ENCODE measurements at places on chromosomes 5 and 9.

DNA sequence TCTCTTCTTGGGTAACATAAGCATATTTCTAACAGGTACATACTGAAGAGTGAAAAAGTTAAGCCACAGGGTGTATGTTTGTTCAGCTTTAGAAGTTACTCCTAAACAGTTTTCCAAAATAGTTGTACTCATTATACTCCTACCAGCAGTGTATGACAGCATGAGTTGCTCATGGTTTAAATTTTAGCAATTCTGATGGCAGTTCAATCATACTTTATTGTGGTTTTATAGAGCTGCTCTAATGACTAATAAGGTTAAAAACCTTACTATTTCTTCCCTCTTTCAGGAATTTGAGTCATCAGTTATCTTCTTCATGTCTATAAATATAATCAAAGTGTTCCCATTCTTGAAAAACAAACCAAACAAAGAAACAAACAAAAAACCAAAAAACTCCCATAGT lies 81.5 kb downstream of the CAAP1 start:
- DNase-seq, result no peak

DNA sequence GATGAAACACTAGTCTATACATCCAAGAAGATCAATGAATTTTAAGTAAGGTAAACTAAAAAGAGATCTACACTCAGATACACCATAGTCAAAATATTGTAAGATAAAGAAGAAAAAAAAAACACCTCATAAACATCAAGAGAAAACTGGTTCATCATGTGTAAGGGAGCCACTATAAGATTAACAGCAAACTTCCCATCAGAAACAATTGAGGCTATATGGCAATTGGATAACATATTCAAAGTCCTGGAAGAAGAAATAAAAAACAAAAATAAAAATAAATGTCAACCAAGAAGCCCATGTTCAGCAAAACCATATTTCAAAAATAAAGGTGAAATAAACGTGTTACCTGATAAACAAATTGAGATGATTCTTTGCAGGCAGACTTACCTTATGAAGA lies 3.6 kb downstream of the OR13C8 start:
- DNase-seq, result no peak

DNA sequence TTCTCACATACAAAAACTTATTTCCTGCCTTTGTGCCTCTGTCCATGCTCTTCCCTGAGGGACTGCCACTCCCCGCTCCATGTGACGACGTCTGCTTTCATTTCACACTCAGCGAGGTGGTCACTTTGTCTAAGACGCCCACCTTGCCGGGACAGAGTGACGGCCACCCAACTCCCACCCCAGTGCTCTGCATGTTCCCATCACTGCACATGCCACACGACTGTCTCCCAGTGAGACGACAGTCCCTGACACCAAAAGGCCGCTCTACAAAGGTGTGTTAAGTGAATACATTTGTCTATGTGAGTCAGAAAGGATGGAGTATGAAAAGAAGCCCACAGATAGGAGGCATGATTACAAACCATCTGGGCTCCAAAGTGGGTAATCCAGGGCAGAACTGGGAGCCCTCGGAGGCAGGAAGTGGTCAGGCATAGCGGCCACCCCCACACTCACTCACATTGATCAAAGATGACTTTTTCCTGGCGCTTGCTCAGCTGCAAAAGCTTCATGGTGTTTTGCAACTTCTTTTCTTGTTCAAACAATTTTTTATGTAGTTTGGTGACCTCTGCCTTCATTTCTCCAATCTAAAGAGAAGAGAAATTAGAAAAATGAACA lies 185.8 kb downstream of the CDK5RAP2 start:
- no peak for DNase-seq

DNA sequence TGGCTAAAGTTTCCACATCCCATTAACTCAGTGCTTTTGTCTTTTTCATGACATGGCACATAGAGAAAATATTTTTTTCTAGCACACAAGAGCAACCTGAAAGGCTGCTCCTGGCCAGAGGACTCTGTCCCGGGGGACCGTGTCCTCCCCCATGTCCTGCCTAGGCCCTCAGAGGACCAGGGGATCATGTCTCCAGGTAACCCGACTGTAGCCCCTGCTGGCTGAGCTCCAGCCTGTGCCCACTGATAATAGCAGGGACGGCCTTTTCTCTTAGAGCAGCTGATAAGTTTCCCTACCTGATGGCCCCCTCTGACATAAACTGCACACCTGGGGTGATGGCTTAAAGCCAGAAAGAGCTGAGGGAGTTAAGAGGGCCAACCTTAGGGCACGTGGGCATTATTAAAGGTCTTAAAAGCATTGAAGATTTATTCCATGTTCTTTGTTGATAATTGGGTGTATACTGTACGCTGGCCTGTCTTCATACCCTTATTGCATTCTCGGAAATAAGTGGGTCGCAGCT lies 5.9 kb downstream of the HDHD3 start:
- DNase-seq, result no peak

- no peak for DNase-seq
These were observed 2.2 kb downstream of the ABHD17B start for GRCh38 chr9:71908825-71909224.

- no peak for DNase-seq
These were observed 1.3 kb upstream of the SLC2A8 start for GRCh38 chr9:127395497-127396252.

DNA sequence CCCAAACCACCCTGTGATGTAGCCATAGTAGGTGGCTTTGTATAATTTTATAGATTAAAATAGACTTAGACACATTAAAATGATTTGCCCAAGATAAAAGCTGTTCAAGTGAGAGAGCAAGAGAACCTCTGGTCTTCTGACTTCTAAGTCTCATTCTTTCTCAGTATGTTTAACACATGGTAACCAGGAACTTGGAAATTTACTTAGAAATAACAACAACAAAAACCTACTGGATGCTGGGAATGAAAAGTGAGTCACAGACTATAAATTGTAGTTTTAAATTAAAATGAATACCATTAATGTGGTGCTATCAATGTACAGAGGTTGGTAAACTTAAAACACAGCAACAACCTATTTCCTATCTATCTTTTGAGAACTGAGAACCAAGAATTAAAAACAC lies 30.4 kb downstream of the HMGCR start:
- DNase-seq, result no peak

DNA sequence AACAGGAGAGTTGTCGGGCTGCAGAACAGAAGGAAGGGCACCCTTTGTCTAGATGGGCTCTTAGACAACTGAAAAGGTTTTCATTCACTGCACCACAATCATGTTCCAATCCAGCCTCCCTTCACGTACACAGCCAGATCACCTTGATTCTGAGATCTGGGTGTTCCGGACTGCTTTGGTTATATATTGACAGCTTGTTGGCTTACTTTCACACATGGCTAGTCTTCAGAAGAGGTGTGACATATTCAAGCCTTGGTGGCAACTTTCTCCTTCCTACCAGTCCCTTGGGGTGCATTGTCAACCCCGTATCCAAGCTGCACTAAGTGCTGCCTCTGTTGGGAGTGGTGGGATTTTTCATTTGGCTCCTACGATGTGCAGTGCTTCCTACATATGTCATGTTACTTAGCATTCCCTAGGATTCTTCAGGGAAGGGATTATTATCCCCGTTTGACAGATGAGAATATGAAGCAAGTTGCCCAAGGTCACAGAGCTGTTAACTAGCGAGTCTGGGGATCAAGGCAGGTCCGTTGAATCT lies 100.6 kb downstream of the LIFR start:
- no peak for DNase-seq

Measured in KG1 (cell line).